ENCODE measurements at places on chromosomes 5 and 9. TPM values are rescaled to one million over a fixed set of nuclear protein-coding genes. Genes with fewer than 3 reads are reported as not detected.
A peak's percentile ranks its signal among the peaks of the same experiment; 100 is the strongest.

Gene TTLL11
- total RNA-seq = 6.6 TPM

Gene ACOT12
- not detected for total RNA-seq

Gene RRAGA
- total RNA-seq = 65.1 TPM

Gene ERP44
- total RNA-seq = 24.0 TPM

Gene SCGB3A2
- total RNA-seq = not detected

Gene GPR21
- 3.8 TPM for total RNA-seq

Gene TAL2
- not detected for total RNA-seq

Gene PDE6A
- total RNA-seq = 4.2 TPM

Gene FBP1
- 71.6 TPM for total RNA-seq

GRCh38 chr5:123367739-123368138, 55.5 kb downstream of the CEP120 start:
- no peak for DNase-seq

DNA sequence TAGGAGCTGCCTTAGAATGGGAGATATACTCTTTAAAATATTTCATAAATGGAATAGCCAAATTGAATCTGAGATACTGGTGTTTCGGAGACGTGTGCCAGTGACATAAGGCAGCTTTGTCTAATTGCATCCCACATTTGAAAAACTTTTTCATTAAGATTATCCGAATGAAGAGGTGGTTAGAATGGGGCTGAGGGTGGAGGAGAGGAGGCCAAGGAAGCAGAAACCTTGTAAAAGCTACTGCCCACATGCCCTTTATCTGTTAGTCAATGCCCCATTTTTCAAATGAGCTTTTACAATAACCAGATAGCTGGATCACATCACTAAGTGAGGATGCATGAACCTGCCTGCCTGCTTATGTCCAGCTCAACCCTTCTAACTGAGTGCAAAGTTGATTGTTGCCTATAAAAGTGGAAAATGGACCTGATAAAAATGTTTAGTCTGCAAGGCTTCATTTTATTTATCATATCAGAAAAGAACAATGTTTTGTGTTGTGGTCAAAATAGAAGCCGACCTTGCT, 34.8 kb downstream of the SNX24 start:
- DNase-seq = no peak

DNA sequence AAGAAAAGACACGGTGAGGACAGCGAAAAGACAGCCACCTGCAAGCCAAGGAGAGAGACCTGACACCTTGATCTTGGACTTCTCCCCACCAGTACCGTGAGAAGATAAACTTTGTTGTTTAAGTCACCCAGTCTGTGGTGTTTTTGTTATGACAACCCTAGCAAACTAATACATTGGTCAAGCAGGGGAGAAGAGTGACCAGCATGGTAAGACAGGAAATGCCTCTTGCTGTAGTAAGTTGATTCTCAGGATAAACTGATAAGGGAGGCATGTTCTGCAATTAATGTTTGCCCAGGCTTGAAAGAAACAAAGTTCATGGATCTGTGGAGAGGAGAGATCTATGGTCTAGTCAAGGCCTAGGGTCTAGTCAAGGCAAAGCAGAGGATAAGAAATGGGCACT, 801.2 kb downstream of the MAT2B start:
- DNase-seq = no peak

DNA sequence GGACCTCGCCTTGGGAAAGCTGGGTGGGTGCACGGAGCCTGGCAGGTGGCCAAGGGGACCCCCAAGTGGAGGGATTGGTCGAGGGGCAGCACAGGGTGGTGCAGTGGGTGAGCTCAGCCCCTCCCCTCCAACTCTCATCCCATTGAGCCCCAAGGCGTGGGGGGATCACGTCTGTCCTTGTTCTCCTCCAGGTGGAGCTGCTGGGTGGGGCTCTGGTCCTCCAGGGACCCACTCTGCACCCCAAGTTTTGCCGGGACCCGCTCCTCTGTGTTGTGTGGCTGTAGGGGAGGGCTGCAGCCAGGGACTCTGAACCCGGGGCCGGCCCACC, 3.6 kb upstream of the FUT7 start:
- DNase-seq = no peak

DNA sequence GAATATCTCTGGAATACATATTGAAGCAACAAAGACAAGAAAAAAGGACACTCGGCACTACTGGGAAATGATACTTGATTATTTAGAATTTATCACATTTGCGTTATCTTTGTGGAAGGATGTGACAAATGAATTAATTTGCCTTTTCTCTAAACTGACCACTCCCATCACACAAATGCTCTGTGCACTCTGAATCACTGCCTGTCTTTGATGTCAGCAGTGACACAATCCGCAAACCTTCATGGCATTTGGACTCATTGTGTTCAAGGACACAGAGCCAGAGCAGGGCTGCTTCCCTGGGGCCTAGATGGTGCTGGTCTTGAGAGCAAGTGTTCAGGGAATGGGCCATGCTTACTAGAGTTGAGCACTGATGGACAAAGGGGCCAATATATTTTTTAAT, 4.9 kb upstream of the KIF4B start:
- DNase-seq = no peak

DNA sequence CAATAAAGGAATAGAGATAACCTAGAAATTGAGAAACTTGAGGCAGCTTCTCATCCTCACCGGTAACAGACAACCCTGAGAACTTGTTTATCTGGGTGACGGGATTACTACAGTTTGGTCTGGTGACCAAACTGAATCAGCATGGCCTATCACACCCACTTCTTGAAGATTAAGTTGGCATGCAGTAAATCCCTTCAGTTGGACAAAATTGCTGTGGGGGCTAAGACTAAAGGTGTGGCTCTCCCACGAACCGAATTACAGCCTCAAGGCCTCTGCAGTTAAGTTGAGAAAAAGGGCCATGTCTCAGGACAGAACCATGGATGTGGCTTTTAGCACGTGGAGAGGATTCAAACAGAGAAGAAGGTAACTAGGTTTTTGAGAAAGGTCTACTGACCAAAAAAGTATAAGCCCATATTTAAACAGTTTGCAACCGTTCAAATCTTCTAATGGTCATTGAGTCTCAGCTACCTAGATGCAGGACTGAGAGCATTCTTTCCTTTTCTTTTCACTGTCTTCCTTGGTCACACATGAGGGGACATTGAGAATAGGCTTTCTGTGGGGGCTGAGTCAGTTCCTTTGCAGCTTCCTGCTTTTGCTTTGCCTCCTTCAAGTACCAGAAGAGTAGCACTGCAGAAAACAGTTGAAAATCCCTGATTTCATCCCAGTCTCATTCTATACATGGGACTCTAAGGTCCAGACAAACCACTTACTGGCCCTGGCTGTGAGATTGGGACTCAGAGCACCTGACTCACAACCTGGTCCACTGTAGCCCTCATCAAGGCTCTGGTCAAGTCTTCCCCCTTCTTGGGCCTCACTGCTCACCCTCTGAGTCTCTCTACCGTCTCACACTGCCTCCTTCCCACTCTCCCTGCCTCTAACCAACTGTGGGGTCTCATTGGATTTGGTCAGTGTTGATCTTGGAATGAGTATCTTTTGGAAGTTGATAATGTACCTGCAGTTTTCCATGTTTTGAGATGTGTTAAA, 30.9 kb downstream of the PDE6A start:
- no peak for DNase-seq

DNA sequence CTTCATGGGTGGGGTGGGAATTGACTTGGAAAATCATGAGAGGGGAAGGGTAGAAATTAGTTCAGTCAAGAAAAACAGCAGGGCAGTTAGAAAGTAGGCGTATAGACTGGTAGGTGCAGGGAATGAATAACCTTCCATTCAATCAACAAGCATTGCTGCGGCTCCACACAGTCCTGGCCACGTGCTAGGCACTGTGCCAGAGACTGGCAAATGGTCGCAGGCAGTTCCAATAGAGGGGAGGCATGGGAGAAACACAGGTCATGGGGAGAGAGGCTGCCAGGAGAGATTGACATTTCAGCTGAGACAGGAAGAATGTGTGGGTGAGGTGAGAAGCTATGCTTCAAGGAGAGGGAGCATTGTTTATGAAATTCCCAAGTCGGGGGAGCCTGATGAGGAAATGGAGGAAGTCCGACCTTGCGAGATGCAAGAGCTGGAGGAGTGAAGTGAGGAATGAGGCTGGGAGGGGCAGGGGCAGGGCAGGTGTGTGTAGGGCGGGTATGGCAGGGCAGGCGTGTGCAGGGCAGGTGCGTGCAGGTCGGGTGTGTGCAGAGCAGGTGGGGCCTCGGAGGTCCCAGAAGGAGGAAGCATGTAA, 54.4 kb upstream of the PPARGC1B start:
- DNase-seq = peak; percentile 96

- DNase-seq = no peak
Measured at GRCh38 chr9:77903666-77904285, 127.8 kb downstream of the GNAQ start.

DNA sequence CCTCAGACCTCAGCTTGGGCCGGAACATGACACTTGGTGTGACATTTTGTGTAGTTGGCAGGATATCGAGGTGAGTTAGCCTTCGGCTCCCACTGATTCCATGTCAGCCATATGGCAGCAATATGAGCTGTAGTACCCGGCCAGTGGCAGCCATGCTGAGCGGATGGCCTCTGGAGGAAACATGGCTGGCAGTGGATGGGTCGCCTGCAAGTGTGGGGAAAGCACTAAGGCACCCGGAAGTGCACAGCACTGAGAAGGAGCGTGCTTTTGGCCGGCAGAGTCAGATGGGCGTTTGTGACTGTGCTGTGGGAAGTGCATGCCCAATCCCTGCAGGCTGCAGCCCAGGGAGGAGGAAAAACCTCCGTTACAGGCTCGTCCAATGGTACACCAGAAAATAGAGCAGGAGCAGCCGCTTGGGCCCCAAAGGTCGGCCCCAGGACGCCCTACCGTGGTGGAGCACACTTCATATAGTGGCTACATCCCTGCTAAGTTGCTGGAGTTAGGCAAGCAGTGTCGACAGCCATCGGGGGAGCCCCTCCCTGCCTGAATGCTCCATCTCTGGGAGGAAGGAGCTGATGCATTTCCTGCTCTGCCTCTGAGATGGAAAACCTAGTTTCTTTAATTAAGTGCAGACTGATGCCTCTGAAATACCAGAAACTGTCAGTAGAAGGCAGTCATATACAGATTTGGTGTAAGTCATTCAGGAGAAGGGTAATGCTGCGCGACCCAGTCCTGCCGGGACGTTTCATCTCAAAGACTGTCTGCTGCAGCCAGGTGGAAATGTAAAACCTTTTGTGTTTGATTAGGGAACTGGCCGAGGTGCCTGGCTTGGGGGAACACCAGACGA, 2185.8 kb upstream of the ACO1 start:
- DNase-seq = no peak

GRCh38 chr9:86511614-86512360, 157.6 kb upstream of the TUT7 start:
- no peak for DNase-seq

- DNase-seq = no peak
Measured at GRCh38 chr9:87865626-87866025, 17.1 kb upstream of the SPATA31E1 start.

- DNase-seq = no peak
Measured at GRCh38 chr9:12091865-12092527, 601.2 kb upstream of the TYRP1 start.

DNA sequence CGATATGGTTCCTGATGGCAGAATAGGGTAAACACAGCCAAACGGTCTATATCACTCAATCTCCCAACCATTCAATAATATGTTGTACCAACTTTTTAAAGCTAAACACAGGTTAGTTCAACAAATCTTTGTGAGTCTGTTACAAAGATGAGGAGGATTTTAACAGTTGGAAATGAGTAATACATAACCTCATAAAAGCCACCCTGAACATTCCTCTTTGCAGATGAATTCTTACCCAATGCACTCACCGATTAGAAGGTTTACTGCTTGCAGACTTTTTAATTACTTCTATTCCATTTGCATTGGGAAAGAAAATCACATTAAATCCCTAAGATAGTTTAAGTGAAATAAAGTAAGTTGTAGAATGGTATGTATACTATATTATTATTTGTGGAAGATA, 23.3 kb upstream of the TRMT10B start:
- DNase-seq = no peak

DNA sequence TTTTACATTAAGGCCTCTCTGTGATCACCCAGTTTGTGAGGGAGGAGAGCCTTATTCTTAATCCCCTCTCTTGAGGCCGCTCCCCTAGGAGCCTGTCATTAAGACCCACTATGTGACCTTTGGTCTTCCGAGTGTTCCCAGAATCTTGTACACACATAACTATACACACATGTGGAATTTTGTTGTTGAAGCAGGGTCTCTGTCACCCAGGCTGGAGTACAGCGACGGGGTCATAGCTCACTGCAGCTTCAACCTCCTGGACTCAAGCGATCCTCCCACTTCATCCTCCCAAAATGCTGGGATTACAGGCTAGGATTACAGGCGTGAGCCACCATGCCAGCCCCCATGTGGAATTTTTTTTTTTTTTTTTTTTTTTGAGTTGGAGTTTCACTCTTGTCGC, 14.8 kb upstream of the PHYHD1 start:
- DNase-seq = no peak

DNA sequence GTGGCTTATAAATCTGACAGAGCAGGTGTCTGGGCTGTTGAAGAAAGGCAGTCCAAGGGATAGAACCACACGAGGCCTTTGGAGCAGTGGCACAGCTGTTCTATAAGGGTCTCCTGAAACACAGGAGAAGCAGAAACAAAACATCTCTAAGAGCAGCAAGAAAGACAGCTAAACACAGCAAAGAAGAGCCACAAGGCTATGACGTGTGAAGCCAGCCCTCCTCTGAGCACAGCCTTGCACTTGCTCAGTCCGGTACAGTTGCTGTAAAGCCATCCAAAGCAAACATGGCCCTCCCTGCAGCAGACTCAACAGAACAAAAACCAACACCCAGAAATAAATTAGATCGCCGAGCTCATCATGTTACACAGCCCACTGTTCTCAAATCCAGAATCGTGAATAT, 2.6 kb upstream of the GZMK start:
- DNase-seq = no peak

GRCh38 chr9:117963493-117964090, 259.4 kb downstream of the TLR4 start:
- DNase-seq = no peak

- DNase-seq = no peak
Measured at GRCh38 chr5:164972973-164973372, 1467.6 kb downstream of the MAT2B start.
